ENCODE measurements at places on chromosomes 11 and 22.

- DNase-seq, result no peak
These were observed 617 bp upstream of the ALKBH3 start for GRCh38 chr11:43879789-43880639.

- peak; percentile 32 for DNase-seq
These were observed 79.0 kb downstream of the TTC28 start for GRCh38 chr22:28600546-28601143.

- no peak for DNase-seq
These were observed 28.4 kb upstream of the IZUMO1R start for GRCh38 chr11:94275961-94276360.

DNA sequence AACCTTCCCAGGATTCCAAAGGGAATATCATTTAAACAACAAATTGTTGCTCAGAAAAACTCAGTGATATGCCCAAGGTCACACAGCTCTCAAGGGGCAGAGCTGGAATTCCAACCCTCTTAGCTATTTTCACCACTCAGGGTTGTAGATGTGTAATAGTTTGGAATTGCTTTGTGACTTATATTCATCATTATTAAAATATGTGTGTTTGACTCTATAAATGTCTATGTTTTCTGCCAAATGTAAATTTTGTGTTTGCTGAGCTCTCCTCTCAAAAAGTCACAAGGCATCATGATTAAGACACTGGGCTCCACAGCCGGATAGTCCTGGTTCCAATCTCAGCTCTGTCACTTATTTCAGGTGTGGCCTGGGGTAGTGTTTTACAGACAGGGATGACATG is 407.3 kb downstream of the TMEM135 start:
- no peak for DNase-seq

DNA sequence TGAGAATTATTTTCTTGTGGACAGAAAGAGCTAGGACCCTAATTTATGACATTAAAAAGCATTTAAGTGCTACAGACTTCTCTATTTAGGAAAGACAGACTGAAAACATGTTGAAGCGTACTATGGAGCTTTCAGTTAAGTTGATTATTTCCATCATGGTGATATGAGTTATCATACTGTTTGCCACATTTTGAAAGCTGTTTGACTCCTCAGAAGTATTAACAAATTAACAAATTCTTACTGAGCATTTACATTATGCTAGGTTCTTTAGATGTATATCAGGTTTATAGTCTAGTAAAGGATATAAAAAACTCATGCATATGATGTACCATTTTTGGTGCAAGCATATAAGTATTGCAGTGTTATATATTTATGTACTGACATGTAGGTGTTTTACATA is 50.1 kb downstream of the ARHGEF12 start:
- DNase-seq, result no peak

DNA sequence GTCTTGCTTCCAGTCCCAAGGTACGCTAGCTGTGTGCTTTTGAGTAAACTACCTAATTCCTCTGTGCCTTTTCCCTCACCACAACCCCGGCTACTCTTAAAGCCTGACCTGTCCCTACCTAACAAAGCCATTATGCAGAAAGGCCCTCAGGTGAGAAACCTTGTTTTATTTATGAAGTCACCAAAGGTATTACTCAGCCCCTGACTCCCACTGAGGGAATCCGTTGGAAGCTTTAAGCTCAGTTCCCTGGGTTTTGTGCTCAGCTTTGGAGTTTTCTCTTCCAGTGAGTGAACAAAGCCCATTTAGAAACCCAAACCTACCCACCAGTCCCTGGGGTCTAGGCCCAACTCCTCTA is 90.9 kb downstream of the APIP start:
- DNase-seq, result no peak

GRCh38 chr22:23387827-23388516 is 192.1 kb downstream of the IGLL1 start:
- DNase-seq, result no peak

DNA sequence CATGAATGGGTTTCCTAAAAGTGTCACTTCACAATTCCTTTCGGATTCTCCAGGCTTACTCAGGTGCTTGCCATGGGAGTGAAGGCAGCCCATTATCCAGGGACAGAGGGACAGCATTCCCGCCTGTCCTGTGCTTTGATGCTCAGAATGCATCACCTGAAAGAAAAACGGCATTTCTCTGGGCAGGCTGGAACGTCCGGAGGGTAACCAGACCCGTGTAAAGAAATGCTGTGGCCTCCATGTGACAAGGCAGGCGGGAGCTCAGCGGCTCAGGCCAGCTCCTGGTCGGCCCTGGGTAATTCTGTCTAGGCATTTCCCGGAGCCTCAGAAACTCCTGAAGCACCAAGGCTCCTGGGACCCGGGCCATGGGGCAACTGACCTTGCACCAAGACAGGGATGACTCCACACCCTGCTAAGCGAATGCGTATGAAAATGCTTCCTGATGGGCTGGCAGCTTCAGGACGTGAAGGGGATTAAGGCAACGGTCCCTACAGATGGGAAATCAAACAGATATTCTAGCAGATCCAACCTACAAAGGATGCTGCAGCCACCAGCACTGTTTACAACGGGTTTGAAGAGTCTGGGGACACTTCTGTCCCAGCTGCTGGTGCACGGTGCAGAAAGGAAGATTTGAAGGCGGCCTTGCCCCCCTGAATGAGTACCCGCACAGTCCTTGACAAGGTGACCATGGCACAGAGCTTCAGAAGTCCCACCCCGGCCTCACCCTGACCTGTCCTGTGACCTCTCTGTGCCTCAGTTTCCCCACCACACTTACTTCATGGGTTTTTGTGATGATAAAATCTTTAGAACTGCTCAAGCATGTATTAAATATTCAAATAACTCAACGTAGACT is 13.6 kb upstream of the FGF3 start:
- no peak for DNase-seq

GRCh38 chr11:76627606-76628005 is 42.9 kb downstream of the LRRC32 start:
- DNase-seq, result no peak

DNA sequence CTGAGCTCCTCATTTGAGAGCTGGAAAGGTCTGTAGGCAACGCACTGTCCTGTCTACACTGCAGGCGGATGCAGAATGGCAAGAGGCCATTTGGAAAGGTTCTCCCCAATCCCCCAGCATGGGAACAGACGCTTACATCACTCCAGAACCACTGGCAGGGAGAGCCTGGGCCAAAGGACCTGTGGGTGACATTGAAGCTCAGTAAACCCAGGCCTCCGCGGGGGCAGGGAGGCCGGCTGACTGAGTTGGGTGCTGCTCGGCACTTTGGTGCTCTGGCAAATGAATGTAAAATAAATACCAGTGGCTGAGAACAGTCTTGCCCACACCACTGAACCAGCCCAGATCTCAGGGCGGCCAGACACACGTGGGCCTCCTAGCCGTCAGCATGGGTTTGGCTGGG is 22.4 kb downstream of the TOM1 start:
- no peak for DNase-seq

DNA sequence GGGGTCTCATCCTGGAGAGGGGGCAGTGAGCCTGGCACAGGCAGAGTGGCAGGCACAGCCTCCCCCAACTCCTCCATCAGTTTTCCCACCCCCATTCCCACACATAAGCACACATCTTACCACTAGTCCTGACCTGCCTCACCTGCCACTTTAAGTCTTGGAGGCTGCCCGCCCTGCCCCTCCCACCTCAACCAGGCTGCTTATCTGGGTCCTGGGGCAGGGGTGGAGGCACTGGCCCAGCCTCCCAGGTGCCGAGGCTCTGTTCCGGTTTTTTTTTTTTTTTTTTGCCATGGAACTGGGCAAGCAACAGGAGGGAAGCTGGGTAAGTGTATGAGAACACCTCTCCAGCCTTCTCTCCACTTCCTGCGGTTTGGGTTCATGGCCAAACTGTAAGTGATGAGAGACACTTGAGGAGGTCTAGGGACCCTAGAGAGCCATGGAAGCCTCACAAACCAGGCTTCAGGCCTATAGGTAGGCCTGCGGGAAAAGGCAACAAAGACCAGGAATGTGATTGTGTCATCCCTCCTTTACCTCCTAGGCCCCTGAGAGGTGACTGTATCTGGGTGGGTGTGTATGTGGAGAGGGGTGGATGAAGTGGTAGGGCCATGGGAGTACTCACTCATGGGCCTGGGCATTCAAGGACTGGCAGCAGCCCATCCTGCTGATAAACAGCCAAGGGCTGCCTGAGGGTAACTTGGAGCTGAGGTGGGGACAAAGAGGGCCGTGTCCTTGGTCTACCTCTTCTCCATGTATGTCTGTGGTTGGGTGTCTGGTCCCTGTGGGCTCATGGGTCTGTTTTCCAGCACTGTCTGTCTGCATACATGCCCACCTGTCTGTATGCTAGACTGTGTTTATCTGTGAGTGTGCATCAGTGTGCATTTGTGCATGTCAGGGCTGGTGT is 22.6 kb downstream of the PHLDB1 start:
- DNase-seq, result no peak

DNA sequence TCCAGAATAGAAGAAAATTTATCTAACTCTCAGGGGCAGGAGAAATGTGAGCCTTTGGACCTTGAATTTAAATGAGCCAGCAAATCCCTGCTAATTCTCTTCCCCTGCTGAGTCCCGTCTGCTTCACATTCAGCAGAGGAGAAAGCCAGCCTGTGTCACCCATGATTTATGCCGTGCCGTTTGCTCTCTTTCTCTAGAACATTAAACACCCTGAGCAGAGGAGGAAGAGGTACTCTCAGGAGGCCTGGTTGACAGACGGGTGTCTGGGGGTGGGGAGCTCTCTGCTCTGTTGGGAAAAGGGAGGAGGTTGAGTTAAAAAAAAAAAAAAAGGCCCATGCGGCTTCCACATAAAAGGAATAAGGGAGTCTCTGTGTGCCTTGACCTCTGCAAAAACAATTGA is 11.3 kb upstream of the MTMR3 start:
- DNase-seq, result peak; percentile 97

DNA sequence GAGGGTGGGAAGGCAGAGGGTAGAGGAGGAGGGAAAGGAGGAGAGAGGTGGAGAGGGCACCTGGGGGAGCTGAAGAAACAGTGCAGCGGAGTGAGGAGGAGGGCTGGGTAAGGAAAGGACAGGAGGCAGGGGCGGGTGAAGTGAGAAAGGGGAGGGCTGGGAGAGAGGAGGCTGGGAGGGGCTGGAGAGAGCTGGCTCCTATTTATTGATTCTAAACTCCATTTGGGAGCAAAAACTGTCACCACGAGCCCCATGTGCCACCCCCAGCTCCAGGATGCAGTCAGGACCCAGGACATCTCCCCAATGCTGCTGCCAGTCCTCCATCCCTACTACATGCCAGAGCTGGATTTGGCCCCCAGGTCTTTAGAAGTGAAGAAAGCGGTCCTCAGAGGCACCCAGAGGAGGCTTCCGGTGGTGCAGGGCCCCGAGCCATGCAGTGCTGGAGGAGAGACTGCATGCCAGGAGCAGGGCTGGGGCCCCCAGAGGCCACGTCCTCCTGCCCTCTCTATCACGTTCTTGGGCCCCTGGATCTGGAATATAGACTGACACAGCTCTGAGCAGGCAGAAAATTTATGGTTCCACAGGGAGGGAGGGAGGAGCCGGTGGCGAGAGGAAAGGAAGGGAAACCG is 53.7 kb downstream of the SLC22A12 start:
- no peak for DNase-seq

DNA sequence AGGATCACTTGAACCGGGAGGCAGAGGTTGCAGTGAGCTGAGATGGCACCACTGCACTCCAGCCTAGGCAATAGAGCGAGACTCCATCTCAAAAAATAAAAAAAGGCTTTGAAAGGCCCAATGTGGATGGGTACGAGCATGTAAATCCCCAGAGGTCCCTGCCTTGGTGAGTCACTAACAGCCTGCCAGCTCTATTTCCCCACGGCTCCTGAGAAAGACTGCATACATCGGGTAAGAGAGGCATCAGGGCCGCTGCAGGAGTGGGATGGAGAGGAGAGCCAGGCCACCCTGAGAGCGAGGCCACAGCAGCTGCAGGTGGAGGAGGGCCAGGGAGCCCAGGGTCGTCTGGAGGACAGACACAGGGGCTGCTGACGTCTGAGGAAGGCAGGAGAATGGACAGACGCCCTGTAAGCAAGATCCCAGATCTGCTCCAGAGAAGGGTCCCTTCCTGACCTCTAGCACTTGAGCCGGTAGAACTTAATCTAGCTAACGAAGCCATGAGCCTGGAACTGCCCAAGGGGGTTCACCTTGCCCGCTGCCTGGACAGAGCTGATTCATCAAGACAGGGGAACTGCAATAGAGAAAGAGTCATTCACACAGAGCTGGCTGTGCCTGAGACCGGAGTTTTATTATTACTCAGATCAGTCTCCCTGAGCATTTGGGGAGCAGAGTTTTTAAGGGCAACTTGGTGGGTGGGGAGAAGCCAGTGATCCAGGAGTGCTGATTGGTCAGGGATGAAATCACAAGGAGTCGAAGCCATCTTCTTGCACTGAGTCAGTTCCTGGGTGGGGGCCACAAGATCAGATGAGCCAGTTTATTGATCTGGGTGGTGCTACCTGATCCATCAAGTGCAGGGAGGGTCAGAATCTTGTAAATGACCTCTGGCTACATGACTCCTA is 5.1 kb upstream of the KRTAP5-9 start:
- no peak for DNase-seq

DNA sequence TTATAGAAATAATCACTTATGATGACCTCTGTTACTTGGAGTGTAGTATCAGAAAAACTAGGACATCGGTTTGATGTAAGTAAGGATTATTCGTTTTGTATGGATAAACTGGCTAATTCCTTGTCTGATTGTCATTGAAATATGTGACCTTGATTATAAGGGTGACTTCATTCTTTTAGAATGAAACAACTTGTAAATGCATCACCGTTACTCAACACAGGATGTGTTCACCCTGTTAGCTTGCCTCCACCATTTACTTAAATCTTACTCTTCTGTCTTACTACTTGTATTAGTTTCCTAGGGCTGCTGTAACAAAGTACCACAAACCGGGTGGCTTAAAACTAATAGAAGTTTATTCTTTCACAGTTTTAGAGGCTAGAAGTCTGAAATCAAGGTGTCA is 7.9 kb downstream of the SFI1 start:
- no peak for DNase-seq

DNA sequence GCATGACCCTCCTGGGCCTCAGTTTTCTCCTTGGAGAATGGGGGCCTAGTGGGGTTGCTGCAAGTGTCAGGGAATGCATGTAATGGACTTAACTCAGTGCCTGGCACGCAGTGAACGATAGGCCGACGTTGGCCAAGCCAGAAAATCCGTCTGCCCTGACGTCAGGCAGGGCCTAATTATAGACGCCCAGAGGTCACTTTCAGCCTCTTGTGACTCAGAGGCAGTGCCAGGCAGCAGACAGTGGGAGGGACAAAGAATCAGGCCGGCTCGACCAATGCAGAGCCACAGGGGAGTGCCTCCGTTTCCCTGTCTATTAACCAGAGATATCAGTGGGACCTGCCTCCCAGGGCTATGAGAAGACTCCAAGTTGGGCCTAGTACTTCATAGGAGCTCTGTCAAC is 115.0 kb downstream of the MN1 start:
- DNase-seq, result no peak

- DNase-seq, result no peak
These were observed 26.1 kb downstream of the SERGEF start for GRCh38 chr11:17986711-17987220.

GRCh38 chr11:75169101-75169885 is 18.4 kb downstream of the SLCO2B1 start:
- DNase-seq, result no peak

Measured in NCI-H524 (cell line).